ENCODE measurements at places on chromosomes 4 and X. TPM values are rescaled to one million over a fixed set of nuclear protein-coding genes. Genes with fewer than 3 reads are reported as not detected.

The YY2 gene
- 2.3 TPM for polyA plus RNA-seq

The NIPAL1 gene
- 10.9 TPM for polyA plus RNA-seq

The SLC10A7 gene
- 13.2 TPM for polyA plus RNA-seq

The SLITRK4 gene
- polyA plus RNA-seq = 17.9 TPM

The NWD2 gene
- polyA plus RNA-seq = 0.25 TPM

The VCX2 gene
- polyA plus RNA-seq = 0.28 TPM

The KIT gene
- 17.4 TPM for polyA plus RNA-seq

The KLF8 gene
- polyA plus RNA-seq = 5.3 TPM

The UBE2D3 gene
- 299 TPM for polyA plus RNA-seq

The TMEM131L gene
- 24.2 TPM for polyA plus RNA-seq

The SMARCA1 gene
- polyA plus RNA-seq = 121 TPM

The PDGFRA gene
- 192 TPM for polyA plus RNA-seq

The AMBN gene
- polyA plus RNA-seq = 1.7 TPM

The FGFR3 gene
- 59.6 TPM for polyA plus RNA-seq

The NMU gene
- polyA plus RNA-seq = 9.1 TPM

The MXRA5 gene
- 8.2 TPM for polyA plus RNA-seq

The TMEM35A gene
- polyA plus RNA-seq = 9.1 TPM
